ENCODE measurements at places on chromosomes 7 and 10. TPM values are rescaled to one million over a fixed set of nuclear protein-coding genes. Genes with fewer than 3 reads are reported as not detected.
A peak's percentile ranks its signal among the peaks of the same experiment; 100 is the strongest.

STEAP1B gene
- 55.4 TPM for total RNA-seq

UPK3B gene
- 0.97 TPM for total RNA-seq

DNA sequence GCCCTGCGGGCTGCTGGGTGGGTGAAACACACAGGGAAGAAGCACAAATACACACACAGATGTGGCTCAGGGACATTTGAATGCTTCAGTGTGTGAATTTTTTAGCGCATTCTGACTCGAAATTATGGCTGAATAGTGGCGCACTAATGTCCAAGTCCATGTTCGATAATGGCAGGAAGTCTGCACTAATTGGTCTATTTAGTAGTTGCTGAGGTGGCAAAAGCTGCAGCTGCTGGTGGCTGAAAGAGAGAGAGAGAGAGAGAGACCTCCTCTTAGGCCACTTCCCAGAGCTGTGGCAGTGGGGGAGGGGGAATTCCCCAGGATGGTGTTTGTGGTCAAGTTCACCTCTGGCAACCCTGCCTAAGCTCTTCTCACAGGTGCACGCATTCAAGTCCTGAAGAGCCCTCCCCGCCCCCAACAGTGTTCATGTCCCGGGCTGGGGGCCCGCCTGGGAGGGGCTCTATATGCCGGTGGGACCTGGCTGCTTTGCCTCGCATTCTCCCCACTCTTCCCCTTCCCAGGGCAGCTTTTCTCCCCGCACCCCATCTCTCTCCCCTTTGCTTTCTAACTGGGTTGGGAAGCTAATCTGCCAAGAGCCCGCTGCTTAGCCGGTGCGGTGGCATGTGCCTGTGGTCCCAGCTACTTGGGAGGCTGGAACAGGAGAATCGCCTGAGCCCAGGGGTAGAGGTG is 6.0 kb upstream of the MNX1 start:
- DNase-seq, result no peak
- no peak overlapping the region for H3K27ac ChIP-seq
- H3K4me1 ChIP-seq, result no peaks in the 10 kb centered on the region

GRCh38 chr7:85038466-85038865 is 148.4 kb downstream of the SEMA3D start:
- H3K4me1 ChIP-seq, result no peaks in the 10 kb centered on the region
- no peak overlapping the region for H3K27ac ChIP-seq
- no peaks in the 10 kb centered on the region for H3K27me3 ChIP-seq
- no peak overlapping the region for H3K4me3 ChIP-seq

GRCh38 chr10:110442746-110443145 is 55.0 kb upstream of the DUSP5 start:
- H3K36me3 ChIP-seq, result no peaks in the 10 kb centered on the region
- peaks cover 13% of the 10 kb centered on the region for H3K4me1 ChIP-seq
- no peak for DNase-seq
- H3K4me3 ChIP-seq, result no peak overlapping the region

- no peaks in the 10 kb centered on the region for H3K27me3 ChIP-seq
- no peak for DNase-seq
- no peak overlapping the region for H3K4me3 ChIP-seq
These were observed 263.4 kb downstream of the BICC1 start for GRCh38 chr10:58775960-58776567.

AUTS2 gene
- 11.3 TPM for total RNA-seq

- no peak overlapping the region for H3K4me3 ChIP-seq
- DNase-seq, result no peak
- no peak overlapping the region for H3K27ac ChIP-seq
- H3K36me3 ChIP-seq, result no peaks in the 10 kb centered on the region
These were observed 253.5 kb upstream of the PRKCQ start for GRCh38 chr10:6833458-6834011.

DNA sequence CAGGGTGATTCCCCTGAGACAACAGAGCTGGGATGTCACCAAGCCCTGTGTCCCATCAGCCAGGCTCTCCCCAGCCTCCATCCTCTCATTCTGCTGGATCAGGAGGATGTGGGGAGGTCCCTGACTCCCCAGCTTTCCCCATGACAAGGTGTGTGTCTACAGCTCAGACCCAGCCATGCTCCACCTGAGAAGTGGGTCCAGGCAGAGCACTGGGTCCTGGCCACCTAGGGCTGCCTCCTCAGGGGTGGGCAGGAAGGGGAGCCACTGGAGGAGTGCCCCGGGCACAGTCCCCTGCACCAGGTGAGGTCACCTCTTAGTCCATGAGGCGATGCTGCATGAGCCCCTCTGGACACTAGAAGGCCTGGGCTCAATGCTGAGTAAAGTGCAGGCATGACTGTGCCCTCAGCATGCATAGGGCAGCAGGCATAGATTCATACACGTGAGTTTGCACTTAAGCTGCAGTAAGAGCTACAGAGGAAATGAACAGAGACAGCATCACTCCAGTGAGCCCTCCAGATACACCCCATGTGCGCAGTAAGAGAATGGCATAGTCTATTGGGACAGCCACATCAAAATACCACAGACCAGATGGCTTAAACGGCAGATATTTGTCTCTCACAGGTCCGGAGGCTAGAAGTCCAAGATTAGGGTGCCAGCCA is 48.3 kb downstream of the ALOX5 start:
- no peaks in the 10 kb centered on the region for H3K36me3 ChIP-seq
- H3K4me1 ChIP-seq, result peaks cover 15% of the 10 kb centered on the region
- no peak overlapping the region for H3K4me3 ChIP-seq
- H3K27ac ChIP-seq, result no peak overlapping the region
- H3K27me3 ChIP-seq, result no peaks in the 10 kb centered on the region
- no peak for DNase-seq

IL6 gene
- total RNA-seq, result 11.0 TPM

GRCh38 chr7:6705959-6706665 is 635 bp downstream of the ZNF12 start:
- peaks cover 12% of the 10 kb centered on the region for H3K4me1 ChIP-seq
- no peaks in the 10 kb centered on the region for H3K27me3 ChIP-seq
- peak; percentile 57 for DNase-seq
- peaks cover 13% of the 10 kb centered on the region for H3K36me3 ChIP-seq
- peak overlapping the region; percentile 70 for H3K4me3 ChIP-seq

DNA sequence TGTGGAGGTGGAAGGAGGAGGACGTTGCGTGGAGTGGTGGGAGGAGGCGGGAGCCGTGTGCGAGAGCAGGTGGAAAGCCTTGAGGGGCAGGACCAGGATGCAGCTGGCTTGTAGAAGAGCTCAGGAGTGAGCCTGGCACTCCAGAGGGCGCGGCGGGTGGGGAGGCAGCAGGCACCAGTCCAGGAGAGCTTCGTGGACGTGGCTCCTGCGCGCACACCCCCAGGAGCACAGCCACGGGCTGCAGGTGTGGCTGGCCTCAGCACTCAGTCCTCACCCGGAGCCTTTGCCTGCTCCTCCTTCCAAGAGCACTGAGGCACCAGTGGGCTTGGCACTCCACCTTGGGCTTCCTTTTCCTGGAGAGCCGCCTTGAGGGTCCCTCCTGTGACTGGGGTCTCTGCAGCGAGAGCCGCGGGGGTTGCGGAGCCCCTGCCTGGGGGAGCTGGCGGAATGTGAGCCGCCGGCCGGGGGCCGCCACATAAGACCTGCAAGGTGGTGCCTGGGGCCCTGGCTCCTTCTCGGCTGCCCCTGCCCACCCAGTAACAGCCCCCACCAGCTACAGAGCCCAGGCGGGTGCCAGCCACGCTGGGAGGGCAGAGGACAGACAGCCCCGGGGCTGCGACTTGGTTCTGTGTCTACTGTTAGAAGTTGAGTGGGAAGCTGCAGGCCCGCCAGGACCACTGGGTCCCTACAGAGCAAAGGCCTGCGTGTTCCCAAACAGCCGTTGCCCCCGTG is 11.1 kb downstream of the MAFK start:
- no peak overlapping the region for H3K4me3 ChIP-seq
- no peak for DNase-seq
- peaks cover 27% of the 10 kb centered on the region for H3K36me3 ChIP-seq

NUTM2A gene
- total RNA-seq, result 0.14 TPM

DNA sequence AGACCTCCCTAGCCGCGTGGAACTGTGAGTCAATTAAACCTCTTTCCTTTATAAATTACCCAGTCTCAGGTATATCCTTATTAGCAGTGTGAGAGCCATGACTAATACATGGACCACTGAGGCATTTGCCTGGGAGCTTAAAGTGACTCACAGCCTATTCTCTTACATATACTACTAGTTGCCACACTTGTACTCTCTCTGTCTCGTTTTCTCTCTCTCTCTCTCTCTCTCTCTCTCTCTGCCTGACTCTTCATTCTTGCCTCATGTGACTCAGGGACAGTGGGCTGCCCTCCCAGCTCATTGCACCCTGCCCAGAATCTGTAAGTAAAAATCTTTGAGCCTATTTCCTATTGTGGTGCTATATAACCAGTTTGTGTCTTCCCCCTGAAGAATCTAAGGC is 238.5 kb upstream of the MAGI2 start:
- H3K36me3 ChIP-seq, result no peaks in the 10 kb centered on the region
- H3K4me3 ChIP-seq, result no peak overlapping the region
- no peaks in the 10 kb centered on the region for H3K27me3 ChIP-seq
- no peak overlapping the region for H3K27ac ChIP-seq
- no peaks in the 10 kb centered on the region for H3K4me1 ChIP-seq
- DNase-seq, result no peak

GRCh38 chr10:123156078-123156477 is 1.9 kb downstream of the BUB3 start:
- peak overlapping the region; percentile 81 for H3K27ac ChIP-seq
- DNase-seq, result peak; percentile 54
- peaks cover 23% of the 10 kb centered on the region for H3K27me3 ChIP-seq
- H3K4me3 ChIP-seq, result no peak overlapping the region
- peaks cover 47% of the 10 kb centered on the region for H3K4me1 ChIP-seq
- H3K36me3 ChIP-seq, result peaks cover 7% of the 10 kb centered on the region
